Activated CD8-positive, alpha-beta memory T cell treated with anti-CD3 and anti-CD28 coated beads for 4 hours (primary cell): ENCODE measurements at places on chromosomes 1 and 21.
A peak's percentile ranks its signal among the peaks of the same experiment; 100 is the strongest.

DNA sequence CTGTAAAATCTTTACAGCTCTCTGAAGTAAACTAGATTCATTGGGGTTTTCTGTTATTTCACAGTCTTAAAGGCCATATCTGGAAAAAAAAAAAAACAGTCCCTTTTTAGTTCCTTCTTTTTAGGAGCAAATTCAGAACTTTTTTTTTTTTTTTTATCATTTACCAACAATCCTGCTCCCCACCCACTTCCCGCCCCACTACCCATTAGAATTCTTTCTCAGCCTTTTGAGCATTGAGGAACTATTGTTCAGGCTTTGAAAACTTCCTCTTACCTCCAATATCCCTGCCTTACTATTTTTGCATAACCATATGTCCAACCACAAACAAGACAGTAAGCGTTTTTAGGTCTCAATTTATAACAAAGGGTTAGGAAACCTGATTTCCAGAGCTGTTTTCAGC lies 330.1 kb downstream of the PLPP3 start:
- no peak for DNase-seq

DNA sequence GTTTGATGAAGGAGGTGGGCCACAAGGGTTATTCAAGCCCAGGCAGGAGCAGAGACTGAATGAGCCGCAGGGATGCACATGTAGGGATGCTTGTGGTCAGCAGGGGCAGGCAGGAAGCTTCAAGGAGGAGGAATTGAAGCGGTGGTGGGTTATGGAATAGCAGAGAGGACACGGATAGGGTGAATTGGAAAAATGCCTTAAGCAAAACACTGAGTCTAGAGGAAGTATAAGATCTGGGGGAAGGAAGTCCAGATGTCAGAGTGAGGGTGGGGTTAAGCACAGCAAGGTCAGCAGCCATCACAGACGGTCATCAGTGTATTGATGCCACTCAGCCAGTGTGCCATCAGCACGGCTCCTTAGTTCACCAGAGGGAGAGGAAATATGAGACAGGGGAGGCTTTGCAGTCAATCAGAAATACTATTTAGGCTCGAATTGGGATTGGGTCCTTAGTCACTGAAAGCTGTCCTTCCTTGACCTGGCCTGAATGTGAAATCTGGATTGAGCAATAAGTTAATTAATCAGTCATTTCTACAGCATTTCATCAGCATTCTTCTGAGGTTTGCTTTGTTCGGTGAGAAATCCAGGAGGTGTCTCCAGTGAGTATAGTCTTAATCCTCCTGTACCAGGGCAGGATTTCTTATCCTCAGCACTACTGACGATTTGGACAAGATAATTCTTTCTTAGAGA lies 6.0 kb upstream of the LCE1F start:
- no peak for DNase-seq

- no peak for DNase-seq
Observed at GRCh38 chr1:221761354-221762002, 19.6 kb upstream of the DUSP10 start.

DNA sequence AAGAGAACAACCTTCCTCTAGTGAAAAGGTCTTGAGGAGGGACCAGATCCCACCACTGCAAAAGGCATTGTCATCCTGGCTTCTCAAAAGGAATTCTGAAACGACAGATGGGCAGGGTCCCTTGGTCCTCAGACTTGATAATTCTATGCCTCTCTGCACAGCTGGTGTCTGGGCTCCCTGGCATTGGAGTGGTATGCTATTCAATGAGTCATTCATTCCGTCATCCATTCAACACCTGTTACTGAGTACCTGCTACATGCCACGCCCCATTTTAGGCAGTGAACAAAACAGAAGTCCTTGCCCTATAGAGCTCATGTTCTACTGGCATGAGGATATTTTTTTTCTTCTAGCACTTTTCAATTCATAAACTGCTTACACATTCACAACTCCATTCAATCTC lies 45.8 kb upstream of the HMGB4 start:
- no peak for DNase-seq

DNA sequence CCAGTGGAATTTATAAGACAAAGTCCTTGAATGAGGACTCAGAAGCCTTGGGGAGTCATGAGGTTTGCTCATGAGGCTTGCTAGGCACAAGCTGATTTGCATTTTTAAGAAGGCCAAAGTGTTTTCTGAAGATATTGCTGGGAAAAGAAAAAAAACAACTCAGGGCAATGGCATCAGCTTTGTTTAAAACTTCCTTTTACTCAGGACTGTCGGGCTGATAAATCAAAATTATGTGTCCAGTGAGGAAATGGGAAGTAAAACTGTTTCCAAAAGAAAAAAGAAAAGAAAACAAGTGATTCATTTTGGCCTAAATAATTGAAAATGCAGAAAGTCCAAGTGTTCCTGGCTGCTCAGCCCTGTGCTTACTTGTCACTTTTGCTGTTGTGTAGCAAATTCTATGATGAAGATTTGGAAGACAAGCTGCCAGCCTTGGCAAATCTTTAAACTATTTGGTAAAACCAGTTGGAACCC lies 282.4 kb downstream of the HLX start:
- DNase-seq, result no peak

DNA sequence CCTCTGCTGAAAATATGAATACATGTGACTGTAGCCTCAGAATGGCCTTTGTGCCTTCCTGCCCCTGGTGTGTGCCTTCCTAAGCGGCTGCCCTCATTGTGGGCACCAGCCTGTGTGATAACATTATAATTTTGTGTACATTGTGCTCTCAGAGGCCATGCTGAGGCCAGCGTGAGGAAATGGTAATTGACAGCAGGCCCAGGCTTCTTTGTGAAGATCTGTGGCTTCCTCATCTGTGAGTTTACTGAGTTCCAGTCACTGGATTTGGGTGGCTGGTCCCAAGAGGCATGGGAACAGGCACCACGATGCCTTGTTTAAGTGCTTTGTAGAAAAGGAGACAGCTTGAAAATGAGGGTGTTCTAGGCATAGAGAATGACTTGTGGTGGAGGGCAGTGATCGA lies 389.3 kb downstream of the OMA1 start:
- DNase-seq, result no peak

DNA sequence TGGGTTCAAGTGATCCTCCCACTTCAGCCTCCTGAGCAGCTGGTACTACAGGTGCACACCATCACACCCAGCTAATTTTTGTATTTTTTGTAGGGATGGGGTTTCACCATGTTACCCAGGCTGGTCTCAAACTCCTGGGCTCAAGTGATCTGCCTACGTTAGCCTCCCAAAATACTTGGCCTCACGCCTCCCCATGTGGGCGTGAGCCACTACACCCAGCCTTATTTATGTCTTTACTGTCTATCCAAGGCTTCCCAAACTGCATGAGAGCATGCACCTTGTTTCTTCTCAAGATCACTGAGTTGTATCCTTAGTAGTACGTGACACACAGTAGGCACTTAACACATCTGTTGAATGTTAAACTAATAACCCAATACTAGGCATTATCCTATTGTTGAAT lies 14.2 kb downstream of the WASF2 start:
- no peak for DNase-seq

GRCh38 chr1:118811156-118811555 lies 177.0 kb downstream of the TBX15 start:
- DNase-seq, result no peak

- DNase-seq, result no peak
Observed at GRCh38 chr1:4770713-4771112, 116.3 kb downstream of the AJAP1 start.

GRCh38 chr1:59020151-59020997 lies 236.5 kb upstream of the JUN start:
- peak; percentile 36 for DNase-seq

- DNase-seq, result no peak
Observed at GRCh38 chr1:220294846-220295301, 22.6 kb upstream of the RAB3GAP2 start.

DNA sequence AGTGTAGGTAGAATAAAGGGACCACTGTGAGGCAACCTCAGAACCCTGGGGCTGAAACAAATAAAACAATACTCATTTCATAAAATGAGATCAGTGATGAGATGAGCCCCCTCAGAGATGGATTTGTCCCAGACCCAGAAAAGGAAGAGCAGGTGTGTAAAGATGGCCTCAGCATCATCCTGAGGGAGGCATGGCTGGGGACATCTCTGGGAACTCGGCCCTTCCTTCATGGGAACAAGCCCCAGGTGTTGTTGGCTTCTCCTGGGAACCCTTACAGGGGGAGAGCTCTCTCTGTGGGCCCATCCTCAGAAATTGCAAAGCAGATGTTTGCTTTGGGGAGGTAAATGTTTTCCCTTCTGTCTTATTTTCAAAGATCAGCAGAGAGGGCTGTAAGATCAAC lies 133.2 kb upstream of the USP24 start:
- DNase-seq, result no peak

DNA sequence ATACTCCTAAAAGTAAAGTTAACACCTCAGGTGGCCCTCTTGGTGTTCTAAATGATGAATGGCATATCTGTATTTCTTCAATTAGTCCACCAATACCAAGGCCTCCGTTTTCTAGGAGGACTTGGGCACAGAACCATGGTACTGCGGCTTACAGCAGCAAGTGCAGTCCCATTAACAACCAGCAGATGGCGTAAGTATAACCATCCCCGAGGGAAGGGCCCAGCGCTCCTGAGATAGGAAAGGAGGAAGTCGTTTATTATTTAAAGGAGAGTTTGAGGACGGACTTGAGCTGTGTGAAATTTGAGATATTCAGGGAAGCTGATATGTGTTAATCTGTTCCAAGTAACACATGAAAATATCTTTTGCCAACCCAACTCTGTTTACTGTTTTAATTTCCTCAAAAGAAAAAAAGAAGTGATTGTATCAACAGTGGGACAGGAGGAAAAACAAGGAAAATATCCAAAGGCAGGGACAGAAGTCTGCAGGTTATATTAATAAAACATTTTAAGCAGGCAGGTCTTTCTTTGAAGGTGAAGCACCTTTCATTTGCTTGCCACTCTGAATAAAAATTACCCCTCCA lies 37.7 kb upstream of the KCNJ15 start:
- DNase-seq, result no peak

DNA sequence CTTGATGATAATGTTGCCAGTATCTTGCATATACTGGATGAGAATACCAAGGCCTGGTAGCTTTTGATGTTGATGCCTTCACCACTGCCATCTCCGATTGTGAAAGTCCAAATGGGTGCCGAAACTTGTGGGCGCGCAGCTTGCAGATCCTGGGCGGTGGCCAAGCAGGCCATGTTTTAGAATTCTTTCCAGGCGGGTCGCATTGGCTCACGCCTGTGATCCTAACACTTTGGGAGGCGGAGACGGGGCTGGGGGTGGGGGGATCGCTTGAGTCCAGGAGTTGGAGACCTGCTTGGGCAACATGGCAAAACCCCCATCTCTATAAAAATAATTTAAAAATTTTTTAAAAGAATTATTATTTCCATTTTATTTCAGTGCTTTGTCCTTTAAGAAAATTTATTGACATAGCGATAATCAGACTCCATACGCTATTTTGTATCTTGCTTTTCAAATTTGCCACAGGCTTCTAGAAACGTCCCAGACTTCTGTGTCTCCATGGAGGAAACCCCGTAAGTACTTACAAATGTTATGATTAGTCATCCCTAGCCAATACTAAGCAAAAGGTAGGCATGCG lies 592 bp upstream of the ZNF326 start:
- DNase-seq, result no peak
